ENCODE measurements at places on chromosomes 2 and 18. TPM values are rescaled to one million over a fixed set of nuclear protein-coding genes. Genes with fewer than 3 reads are reported as not detected.
A peak's percentile ranks its signal among the peaks of the same experiment; 100 is the strongest.

- no peak overlapping the region for H3K4me3 ChIP-seq
- H3K27ac ChIP-seq, result no peak overlapping the region
- no peaks in the 10 kb centered on the region for H3K36me3 ChIP-seq
- no peak for DNase-seq
- no peaks in the 10 kb centered on the region for H3K27me3 ChIP-seq
These were observed 143.0 kb downstream of the HNMT start for GRCh38 chr2:138107288-138107687.

DNA sequence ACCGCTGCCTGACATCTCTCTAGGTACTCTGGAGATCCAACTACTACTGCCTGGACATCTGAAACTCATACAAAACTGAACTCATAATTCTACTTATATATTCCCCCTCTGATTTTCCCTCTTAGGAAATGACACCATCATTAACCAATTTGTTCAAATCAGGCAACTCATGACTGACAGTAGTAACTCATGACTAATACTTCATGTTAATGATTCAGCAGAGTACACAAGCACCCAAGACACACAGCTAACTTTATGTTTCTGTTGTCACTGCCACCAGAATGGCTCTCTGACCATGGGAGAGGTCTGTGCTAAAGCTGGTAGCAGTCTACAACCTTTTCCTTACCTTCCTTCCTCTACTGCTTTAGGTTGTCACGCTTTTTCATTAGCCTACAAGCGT is 91.1 kb downstream of the ITSN2 start:
- no peak overlapping the region for H3K4me3 ChIP-seq
- no peaks in the 10 kb centered on the region for H3K27me3 ChIP-seq
- no peak overlapping the region for H3K27ac ChIP-seq
- H3K36me3 ChIP-seq, result no peaks in the 10 kb centered on the region

DNA sequence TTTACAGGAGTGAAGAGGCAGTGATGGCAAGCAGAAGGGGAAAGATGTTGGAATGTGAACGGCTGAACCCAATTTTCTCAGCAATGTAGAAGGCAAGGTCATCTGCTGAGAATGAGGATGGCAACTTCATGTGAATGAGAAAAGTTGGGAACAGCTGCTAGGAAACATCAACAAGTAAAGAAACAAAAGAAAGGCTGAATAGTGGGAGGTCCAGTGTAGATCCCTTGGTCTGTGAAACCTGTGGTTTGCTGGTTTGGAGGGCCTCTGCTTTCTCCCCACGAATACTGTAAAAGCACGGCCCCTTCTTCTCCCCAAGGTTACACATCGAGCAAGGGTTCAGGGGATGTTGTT is 27.4 kb downstream of the MARCHF4 start:
- no peaks in the 10 kb centered on the region for H3K36me3 ChIP-seq
- H3K4me3 ChIP-seq, result no peak overlapping the region
- no peaks in the 10 kb centered on the region for H3K27me3 ChIP-seq
- H3K27ac ChIP-seq, result no peak overlapping the region

DNA sequence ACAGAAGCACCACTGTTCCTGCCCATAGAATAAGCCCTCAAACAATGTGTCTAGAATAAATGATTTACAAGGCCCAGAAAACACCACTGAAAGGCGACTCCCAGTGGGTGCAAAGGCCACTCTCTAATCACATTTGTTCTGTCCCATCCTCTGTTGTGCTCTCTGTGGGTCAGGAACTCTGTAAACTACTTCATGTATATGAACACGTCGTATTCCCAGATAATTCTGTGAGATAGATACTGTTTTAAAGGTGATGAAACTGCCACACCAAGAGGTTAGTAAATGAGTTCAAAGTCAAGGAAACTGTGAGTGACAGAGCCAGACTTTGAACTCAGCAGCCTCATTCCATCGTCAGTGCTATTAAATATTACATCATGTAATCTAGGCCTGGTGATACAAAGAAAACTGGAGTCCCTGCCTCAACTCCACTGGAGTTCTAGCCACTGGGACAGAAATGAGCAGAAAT is 269.7 kb upstream of the DCC start:
- no peak overlapping the region for H3K4me3 ChIP-seq
- peaks cover 4% of the 10 kb centered on the region for H3K36me3 ChIP-seq
- DNase-seq, result no peak
- H3K27me3 ChIP-seq, result no peaks in the 10 kb centered on the region
- H3K4me1 ChIP-seq, result peaks cover 13% of the 10 kb centered on the region

DNA sequence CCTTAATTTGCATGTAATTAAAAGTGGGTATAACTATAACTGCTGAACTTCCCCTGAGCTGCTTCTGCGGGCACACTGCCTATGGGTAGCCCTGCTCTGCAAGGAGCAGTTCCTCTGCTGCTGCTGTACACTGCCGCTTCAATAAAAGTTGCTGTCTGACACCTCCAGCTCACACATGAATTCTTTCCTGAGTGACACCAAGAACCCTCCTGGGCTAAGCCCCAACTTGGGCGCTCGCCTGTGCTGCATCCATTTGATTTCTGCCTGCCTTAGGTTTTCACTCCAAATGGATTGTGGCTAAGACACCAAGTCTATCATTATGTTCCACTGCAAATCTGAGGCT is 215.7 kb downstream of the ANAPC1 start:
- H3K36me3 ChIP-seq, result peaks cover 4% of the 10 kb centered on the region
- peaks cover 12% of the 10 kb centered on the region for H3K4me1 ChIP-seq
- no peak overlapping the region for H3K27ac ChIP-seq

DNA sequence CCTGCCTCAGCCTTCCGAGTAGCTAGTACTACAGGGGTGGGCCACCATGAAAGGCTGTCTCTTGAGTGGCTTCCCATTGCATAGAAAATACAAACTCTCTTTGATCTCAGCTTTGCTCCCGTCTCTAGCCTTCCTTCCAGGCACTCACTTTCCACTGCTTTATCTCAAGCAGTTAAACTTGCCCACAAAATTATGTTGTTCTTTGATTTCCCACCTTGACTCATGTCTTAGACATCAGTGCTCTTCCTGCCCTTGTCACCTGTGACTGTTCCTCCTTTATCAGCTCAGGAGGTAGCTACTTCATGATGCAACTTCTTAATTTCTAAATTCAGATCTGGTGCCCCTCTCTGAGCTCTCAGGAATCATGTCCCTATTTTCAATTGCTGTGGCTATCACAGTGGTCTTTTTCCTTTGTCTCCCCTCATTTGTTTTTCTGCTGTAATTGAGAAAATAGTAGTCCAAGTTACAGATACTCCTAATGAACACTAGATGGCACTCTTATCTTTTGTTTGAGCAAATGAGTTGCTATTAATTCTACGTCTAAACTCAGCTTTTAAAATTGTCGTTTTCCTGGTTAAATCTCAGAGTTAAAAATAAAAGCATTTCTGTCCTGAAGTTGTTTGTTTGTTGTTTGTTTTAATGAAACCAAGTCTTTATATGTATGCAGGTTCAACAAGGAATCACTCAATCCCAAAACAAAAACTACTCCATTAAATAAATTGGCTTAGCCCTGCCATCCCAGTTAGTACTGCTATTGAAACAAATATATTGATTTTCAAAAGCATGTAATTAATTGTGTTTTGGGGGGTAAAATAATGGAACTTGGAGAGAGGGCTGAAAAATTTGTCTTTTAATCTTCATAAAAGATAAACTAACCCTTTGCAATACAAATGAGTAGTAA is 46.9 kb upstream of the GREB1L start:
- no peaks in the 10 kb centered on the region for H3K36me3 ChIP-seq
- no peak for DNase-seq
- no peaks in the 10 kb centered on the region for H3K27me3 ChIP-seq
- no peak overlapping the region for H3K27ac ChIP-seq
- peaks cover 15% of the 10 kb centered on the region for H3K4me1 ChIP-seq
- no peak overlapping the region for H3K4me3 ChIP-seq

DNA sequence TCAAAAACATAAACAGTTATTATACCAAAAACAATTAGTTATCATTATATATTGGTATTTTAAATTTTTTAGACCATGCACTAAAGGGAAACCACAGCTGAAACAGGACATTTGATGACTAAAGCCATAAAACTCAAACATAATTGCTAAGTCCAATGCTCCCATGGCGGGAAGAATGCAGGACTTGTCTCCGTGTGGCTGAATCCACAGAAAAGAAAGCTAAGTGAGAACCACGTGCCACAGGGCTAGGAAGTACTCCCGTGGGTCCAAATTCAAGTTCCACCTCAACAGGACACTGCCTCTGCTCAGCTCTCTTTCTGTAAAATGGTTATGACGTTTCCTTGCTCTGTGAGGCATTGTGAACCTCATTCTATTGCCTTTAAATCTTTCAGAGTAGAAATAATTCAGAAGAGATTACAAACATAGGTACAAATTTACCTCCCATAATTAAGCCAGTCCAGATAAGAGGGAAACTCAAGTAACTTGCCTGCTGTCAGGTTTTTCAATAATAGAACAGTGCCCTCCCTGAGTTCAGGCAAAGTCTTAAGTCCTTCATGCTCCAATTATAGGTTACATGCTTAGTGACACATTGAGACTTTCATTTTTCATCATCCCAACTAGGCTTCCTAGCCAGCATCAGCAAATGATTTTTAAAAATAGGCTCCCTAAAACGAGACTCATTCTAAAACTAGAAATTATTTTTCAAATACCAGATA is 36.7 kb downstream of the FTCDNL1 start:
- no peak overlapping the region for H3K27ac ChIP-seq
- no peaks in the 10 kb centered on the region for H3K36me3 ChIP-seq
- no peak overlapping the region for H3K4me3 ChIP-seq

GRCh38 chr2:238130111-238130695 is 8.3 kb upstream of the KLHL30 start:
- no peaks in the 10 kb centered on the region for H3K27me3 ChIP-seq
- H3K4me3 ChIP-seq, result no peak overlapping the region
- no peaks in the 10 kb centered on the region for H3K4me1 ChIP-seq
- H3K36me3 ChIP-seq, result no peaks in the 10 kb centered on the region
- no peak overlapping the region for H3K27ac ChIP-seq
- no peak for DNase-seq

- peak within 1 kb of the TSS; percentile 75 for H3K27ac ChIP-seq
- H3K27me3 ChIP-seq, result peaks cover 72% of the 10 kb centered on the region
- peak within 1 kb of the TSS; percentile 89 for H3K4me3 ChIP-seq
- DNase-seq, result peak; percentile 7
- H3K4me1 ChIP-seq, result peaks cover 24% of the 10 kb centered on the region
These were observed at the start of gene LRP1B for GRCh38 chr2:142131010-142131669. Gene LRP1B (minus strand): TSS chr2:142131016. CDS start chr2:142130729, 287 bp downstream.

DNA sequence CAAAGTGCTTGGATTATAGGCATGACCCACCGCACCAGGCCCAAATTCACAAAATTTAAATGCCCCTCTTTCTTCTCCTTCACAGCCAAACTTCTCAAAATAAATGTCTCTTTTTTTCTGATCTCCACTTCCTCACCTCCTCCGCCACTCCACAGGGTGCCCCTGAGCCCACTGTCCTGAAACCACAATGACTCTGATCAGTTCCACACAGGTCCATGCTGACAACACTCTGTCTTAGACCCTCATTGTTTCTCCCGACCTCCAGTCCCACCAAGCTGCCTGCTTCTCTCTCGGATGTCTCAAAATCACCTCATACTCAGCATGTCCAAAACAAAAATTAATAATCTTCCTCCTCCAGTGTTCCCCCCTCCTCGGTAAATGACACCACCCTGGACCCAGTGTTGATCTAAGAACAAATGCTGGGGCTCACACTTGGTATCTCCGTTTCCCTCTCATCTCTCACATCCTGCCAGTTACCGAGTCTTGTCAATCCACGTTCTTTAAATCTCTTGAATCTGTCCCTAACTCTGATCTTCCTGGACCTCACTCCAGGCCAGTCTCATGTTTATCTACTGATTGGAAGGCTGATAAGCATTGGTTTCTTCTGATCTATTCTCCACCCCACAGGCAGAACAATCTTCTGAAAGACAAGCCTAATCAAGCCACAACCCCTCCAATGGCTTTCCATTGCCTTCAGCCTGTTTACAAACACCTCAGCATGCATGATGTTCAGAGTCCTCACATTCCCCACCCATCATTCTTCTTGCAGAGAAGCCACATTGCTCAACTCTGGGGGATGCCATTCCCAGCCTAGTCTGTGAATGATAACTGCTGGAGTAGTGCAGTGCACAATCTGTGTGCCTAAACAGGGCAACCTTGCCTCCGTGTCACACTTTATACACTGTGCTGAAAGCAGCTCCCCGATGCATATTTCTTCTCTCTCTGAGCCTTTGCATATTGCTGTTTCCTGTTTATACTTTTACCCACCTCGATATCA is 12.4 kb upstream of the ANKRD44 start:
- no peaks in the 10 kb centered on the region for H3K4me1 ChIP-seq
- no peak overlapping the region for H3K27ac ChIP-seq
- H3K4me3 ChIP-seq, result no peak overlapping the region
- H3K36me3 ChIP-seq, result no peaks in the 10 kb centered on the region

GRCh38 chr2:190343536-190344275 is at the start of gene INPP1:
Gene INPP1 (plus strand): TSS chr2:190343589. CDS start chr2:190360103, 16,514 bp downstream.
- peak within 1 kb of the TSS; percentile 91 for H3K27ac ChIP-seq
- no peaks in the 10 kb centered on the region for H3K27me3 ChIP-seq
- peak; percentile 50 for DNase-seq
- peak within 1 kb of the TSS; percentile 86 for H3K4me3 ChIP-seq
- H3K4me1 ChIP-seq, result peaks cover 25% of the 10 kb centered on the region

DNA sequence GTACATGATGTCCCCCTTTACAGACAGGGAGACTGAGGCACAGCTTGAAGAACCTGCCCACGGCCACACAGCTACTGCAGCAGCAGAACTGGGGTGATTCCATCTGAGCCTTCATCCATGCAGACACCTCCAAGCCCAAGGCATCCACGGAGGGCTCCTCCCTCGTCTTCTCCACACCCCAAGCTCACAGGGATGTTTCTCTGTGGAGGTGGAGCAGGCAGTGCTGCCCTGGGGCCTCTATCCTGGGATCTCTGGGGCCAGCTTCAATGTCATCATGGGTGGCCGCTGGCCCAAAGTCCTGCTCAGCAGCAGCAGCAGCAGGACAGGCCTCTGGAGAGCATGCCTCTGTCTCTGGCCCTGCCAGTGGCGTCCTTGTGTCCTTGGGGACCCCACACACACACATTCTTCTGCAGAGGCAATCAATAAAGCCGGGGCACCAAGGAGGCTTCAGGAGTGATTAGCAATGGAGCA is 31.2 kb downstream of the ADI1 start:
- H3K27ac ChIP-seq, result peak overlapping the region; percentile 27
- H3K4me3 ChIP-seq, result no peak overlapping the region
- no peaks in the 10 kb centered on the region for H3K27me3 ChIP-seq
- H3K4me1 ChIP-seq, result peaks cover 33% of the 10 kb centered on the region
- DNase-seq, result no peak
- peaks cover 11% of the 10 kb centered on the region for H3K36me3 ChIP-seq

GRCh38 chr2:86336675-86337243 is 667 bp downstream of the REEP1 start:
- peak overlapping the region; percentile 94 for H3K4me3 ChIP-seq
- no peaks in the 10 kb centered on the region for H3K36me3 ChIP-seq
- no peak overlapping the region for H3K27ac ChIP-seq
- H3K4me1 ChIP-seq, result peaks cover 20% of the 10 kb centered on the region
- peak; percentile 11 for DNase-seq

The HOXD3 gene
- total RNA-seq, result 1.9 TPM

The FOXI3 gene
- 0.12 TPM for total RNA-seq

The SLC9A4 gene
- total RNA-seq, result not detected

The SLC30A3 gene
- total RNA-seq, result 0.93 TPM

The INPP4A gene
- total RNA-seq, result 29.9 TPM

The RSAD2 gene
- 1.0 TPM for total RNA-seq

The RAX gene
- total RNA-seq, result not detected

The PROKR1 gene
- 0.16 TPM for total RNA-seq

The TTR gene
- total RNA-seq, result not detected

Data from neural crest cell (in vitro differentiated cells).